ENCODE measurements at places on chromosomes 2 and 18. TPM values are rescaled to one million over a fixed set of nuclear protein-coding genes. Genes with fewer than 3 reads are reported as not detected.

The SKOR2 gene
- total RNA-seq, result not detected

The ZSWIM2 gene
- total RNA-seq, result 0.63 TPM

The CD28 gene
- under 0.01 TPM for total RNA-seq

The VWA3B gene
- 1.3 TPM for total RNA-seq

The CRACDL gene
- 0.94 TPM for total RNA-seq
